Head of caudate nucleus (tissue), 42 donors: ENCODE measurements at places on chromosomes 6 and 20.
A peak's percentile ranks its signal among the peaks of the same experiment; 100 is the strongest.

- no peak for DNase-seq
Observed at GRCh38 chr20:12875510-12875909, 133.3 kb upstream of the SPTLC3 start.

DNA sequence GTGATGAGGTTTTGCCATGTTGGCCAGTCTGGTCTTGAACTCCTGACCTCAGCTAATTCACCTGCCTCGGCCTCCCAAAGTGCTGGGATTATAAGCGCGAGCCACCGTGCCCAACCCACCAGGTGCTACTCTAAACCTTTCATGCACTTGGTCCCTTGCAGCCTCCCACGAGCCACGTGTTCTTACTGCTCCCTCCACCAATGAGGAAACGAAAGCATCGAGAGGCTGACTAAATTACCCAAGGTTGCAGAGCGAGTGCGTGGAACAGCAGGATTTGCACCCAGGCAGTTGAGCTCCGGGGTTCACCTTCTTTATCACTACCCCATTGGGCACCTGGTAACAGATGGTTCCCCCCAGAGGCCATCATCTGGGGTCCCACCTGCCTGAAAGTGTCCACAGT is 208.3 kb downstream of the LY86 start:
- no peak for DNase-seq

DNA sequence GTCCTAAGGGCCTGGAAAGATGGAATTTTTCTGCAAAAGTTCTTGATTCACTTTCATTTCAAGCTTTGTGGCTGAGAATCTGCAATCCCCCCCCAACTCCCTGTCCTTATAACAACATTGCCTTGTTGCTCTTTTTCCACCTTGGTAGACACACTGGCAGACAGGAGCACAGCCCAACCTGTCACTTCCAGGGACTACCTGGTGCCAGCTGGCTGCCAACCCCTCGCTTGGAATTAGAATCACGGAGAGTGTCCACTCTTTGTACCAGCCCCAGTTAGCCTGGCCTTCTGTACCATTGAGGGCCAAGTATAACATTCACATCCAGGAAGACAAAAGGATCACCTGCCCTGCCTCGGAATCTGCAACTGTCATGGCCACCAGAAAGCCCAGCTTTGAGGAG is 74.7 kb downstream of the POPDC3 start:
- no peak for DNase-seq

GRCh38 chr6:29419516-29419915 is 4.8 kb downstream of the OR12D1 start:
- DNase-seq = no peak

DNA sequence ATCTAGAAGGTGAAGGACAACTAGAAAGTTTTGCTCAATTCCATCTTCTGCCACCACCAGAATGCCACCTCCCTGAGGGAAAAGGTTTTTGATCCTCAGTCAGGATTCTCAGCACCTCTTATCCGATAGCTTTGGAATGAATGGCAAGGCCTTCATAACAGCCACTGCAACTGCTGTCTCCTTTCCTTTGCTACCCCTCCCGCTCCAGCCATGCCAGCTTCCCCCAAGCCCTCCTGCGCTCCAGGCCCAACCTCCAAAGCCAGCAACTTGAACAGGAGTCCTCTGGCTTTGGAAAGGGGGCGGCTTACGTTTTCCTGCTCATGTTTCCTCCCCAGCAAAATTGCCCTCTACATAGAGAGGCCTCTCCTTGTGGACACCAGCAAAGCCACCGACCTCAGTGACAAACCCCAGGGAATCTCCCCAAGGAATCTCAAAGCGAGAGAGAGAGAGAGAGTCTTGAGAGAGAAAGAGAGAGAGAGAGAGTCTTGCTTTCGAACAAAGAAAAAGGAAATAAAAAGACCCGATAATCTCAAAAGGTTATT is 420 bp upstream of the BTN2A1 start:
- peak; percentile 14 for DNase-seq
